ENCODE measurements at places on chromosomes 3 and 15. TPM values are rescaled to one million over a fixed set of nuclear protein-coding genes. Genes with fewer than 3 reads are reported as not detected.

DNA sequence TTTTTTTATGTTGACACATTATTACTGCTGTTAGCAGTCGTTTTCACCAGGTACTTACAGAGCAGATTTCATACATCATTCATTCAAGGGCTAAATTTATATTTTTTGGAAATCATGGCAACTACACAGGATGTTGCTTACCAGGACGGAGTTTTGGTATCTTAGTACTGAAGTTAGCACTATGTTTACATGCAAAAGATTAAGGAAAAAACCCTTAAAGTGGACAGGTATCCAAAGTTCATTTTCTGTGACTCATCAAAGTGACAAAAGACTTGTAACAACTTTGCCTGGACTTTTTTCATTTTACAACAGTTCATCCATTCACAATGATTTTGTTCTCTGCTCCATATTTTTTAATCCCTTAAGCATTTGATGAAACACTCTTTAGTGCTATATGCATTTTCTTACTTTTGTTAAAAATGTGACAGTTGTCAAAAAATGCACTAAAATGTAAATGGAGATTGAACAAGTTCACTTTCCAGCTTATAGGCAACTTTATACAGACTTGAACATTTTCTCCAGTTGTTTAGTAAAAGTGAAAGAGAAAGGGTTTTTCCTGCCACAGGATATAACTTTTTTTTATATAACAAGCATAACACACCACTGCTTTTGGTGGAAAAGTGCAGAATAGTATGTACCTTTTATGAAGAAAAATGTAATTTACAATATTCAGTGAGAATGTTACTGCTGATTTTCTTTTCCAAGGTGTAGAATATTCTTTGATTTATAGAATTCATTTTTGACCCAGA, 104.1 kb downstream of the STT3B start:
- no peaks in the 10 kb centered on the region for H3K27me3 ChIP-seq
- peak overlapping the region; percentile 85 for H3K27ac ChIP-seq
- H3K4me1 ChIP-seq, result peaks cover 32% of the 10 kb centered on the region
- no peak overlapping the region for H3K4me3 ChIP-seq
- DNase-seq, result no peak

- no peaks in the 10 kb centered on the region for H3K27me3 ChIP-seq
- no peaks in the 10 kb centered on the region for H3K4me1 ChIP-seq
- H3K27ac ChIP-seq, result no peak overlapping the region
- no peak overlapping the region for H3K4me3 ChIP-seq
These were observed 60.0 kb upstream of the SEC13 start for GRCh38 chr3:10380906-10381305.

DNA sequence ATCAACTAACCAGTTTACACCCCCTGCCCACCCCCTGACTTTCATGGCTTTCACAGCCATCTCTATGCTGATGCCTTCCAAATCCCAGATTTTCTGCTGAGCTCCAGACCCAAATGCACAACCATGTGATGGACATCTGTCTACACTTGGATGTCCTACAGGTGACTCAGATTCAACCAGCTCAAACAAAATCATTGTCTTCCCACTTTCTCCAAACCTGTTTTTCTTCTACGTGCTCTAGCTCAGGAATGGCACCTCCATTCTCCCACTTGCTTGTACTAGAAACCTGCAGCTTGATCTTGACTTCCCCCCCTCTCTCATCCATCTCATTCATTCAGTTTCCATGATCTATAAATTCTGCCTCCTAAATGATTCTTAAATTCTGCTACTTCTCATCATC, 34.1 kb upstream of the RARRES1 start:
- no peaks in the 10 kb centered on the region for H3K36me3 ChIP-seq
- no peaks in the 10 kb centered on the region for H3K27me3 ChIP-seq
- no peak overlapping the region for H3K27ac ChIP-seq
- no peak overlapping the region for H3K4me3 ChIP-seq

GRCh38 chr15:81297603-81298575, 26.1 kb downstream of the STARD5 start:
- no peaks in the 10 kb centered on the region for H3K27me3 ChIP-seq
- H3K4me3 ChIP-seq, result peak overlapping the region; percentile 96
- no peak for DNase-seq
- H3K36me3 ChIP-seq, result peaks cover 59% of the 10 kb centered on the region
- H3K4me1 ChIP-seq, result peaks cover 90% of the 10 kb centered on the region
- peak overlapping the region; percentile 83 for H3K27ac ChIP-seq

GRCh38 chr15:57565311-57565710, 26.4 kb upstream of the MYZAP start:
- no peak for DNase-seq
- peaks cover 8% of the 10 kb centered on the region for H3K27me3 ChIP-seq
- no peak overlapping the region for H3K27ac ChIP-seq
- H3K4me3 ChIP-seq, result no peak overlapping the region
- H3K4me1 ChIP-seq, result peaks cover 26% of the 10 kb centered on the region

The HLTF gene
- total RNA-seq, result 20.8 TPM

The CERS3 gene
- 0.09 TPM for total RNA-seq
